NCI-H187 treated with DMSO at 0.1 percent for 48 hours (cell line): ENCODE measurements at places on chromosomes 6 and 20.

DNA sequence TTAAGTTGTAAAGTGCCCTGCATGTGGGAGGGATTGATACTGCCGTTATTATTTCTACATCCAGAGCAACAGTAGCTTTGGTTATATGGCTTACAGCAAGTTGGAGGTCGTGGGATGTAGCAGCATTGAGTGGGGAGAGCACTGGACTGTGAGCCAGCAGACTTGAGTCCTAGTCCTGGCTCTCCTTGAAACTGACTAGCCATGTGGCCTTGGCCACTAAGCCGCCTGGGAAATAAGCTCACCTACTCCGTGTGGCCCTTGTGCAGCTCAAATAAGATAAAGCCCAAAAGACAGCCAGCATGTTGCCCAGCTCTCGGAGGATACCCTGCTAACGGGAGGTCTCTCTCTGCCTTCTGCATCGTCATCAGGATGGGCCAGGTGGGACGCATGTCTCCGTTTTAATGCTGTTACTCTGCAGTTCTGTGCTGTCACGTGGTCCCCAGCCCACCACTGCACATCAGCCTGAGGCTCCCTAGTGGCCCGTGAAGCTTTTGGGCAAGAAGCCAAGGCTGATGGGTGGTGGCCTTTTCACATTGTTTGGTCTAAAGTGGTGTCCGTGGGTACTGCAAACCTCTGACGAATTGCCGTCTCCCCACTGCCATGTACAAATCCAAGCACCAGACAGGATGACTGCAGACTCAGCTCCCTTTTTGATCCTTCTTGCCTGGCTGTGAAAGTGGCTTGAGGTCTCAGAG, 7.9 kb downstream of the EPB41L1 start:
- no peak for DNase-seq

DNA sequence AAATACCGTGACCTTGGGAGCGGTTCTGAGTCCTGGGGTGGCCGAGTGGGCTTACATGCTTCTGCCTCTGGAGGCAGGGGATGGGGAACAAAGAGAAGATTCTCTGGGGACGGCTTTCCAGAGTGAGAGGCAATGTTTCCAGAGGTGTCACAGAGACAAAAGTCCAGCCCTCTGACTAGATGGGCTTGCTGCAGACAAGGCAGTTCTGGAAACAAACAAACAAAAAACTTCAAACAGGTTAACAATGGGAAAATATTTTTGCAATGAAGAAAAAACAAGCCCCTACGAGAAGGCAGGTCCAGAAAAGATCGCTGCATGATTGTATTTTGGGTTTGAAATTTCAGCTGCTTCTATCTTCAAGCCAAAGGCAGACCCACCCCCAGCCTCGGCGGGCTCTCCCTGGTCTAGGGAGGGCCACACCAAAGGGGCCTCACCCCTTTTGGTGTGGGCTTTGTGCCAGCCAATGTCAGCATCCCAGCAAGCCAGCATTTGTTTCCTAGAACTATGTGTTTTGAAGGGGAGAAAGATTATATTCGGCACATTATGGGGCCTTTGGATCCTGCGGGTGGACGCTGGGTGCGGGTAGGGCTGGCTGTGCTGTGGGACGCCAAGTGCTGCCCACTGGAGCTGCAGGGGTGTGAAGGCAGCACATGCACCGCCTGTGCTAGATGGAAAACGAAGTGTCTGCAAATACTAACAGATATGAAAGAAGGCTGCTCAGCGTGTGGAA, 42.9 kb downstream of the RIOK1 start:
- DNase-seq, result no peak

- no peak for DNase-seq
Observed at GRCh38 chr6:142746524-142746923, 198.5 kb downstream of the HIVEP2 start.

DNA sequence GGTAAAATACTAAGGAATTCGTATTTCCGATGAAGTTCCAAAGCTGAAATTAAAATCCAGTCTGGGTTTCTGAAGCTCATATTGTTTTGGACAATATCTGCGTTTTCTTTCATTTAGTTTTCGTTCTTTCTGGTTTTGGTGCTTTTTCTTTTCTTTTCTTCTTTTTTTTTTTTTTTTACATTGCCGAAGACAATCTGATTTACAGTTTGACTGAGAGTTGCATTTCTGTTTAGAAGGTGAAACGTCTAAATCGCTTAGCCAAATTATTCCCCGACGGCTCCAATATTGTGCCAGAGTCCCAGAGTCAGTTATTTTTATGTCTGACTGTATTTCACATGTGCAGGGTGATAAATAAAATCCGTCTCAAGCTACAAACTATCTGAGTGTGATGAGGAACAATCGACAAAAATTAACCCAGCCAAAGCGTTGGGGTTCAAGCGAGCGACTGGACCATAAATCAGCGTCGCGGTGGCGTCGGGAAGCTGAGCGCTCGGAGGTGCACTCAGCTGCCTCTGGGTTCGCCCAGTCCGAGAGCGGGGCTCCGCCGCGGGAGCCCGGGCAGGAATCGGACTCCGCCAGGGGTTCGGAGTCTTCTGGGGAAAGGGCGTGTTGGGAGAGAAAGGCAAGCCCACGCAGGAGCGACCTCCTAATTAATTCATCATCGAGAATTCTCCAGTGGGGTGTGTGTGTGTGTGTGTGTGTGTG, 8.2 kb upstream of the TBX18 start:
- no peak for DNase-seq

DNA sequence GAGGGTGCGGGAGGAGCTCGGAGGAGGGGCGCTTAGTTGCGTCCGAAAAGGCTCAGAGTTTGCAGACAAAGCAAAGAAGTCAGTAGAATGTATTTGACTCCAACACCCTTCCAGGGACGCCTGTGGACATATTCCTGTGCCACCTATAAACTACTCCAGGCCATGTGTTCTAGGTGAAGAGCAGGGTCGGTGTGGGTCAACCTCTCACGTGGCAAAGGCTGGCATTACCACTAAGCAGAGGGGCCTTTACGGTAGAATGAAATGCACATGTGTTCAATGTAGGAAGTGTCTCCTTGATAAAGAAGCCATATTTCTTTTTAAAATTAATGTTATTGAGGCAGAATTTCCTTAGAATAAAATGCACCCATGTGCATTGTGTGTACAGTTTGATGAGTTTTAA, 15.4 kb downstream of the SIRT5 start:
- no peak for DNase-seq

DNA sequence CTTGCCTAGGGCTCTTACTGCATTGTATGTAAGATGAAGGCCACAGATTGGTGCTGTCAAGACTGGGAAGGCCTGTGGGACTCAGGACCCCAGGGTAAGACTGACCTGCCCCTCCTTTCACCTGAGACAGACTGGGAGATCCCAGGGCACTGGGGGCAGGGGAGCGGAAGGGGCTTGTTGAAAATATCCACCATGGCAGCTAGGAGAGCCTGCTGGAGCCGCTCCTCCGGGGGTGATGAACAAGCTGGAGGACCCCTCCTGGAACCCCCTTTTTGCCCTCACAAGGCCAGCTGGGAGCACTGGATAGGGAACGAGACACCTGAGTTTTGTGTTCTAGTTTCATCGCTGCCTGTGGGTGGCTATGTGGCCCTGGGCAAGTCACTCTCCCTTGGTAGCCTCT, 9.2 kb upstream of the SDCBP2 start:
- no peak for DNase-seq

DNA sequence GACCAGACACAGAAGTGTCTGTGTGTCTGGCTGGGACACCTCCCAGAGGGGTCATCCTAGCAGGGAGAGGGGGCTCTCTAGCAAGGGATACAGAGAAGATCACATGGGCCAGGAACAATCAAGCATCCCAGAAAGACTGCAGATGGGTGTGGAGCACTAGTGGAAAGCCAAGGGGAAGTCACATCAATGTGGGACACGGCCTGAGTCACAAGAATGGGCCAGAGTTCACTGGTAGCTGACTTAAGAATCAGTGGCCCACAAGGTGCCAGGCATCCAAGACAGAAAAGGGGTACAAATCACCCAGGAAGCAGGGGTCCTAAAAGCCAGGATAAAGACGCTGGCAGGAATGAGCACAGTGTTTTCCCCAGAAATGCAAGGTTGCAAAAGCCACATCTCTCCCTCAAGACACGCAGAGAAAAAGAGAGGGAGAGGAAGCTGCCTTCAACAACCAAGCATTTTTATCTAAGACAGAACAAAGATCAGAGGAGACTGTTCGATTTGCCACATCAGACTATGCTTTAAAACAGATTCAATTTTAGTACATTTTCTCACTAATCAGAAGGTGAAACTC, 113.6 kb upstream of the DST start:
- no peak for DNase-seq

GRCh38 chr6:5782783-5783547, 223.8 kb downstream of the NRN1 start:
- no peak for DNase-seq

DNA sequence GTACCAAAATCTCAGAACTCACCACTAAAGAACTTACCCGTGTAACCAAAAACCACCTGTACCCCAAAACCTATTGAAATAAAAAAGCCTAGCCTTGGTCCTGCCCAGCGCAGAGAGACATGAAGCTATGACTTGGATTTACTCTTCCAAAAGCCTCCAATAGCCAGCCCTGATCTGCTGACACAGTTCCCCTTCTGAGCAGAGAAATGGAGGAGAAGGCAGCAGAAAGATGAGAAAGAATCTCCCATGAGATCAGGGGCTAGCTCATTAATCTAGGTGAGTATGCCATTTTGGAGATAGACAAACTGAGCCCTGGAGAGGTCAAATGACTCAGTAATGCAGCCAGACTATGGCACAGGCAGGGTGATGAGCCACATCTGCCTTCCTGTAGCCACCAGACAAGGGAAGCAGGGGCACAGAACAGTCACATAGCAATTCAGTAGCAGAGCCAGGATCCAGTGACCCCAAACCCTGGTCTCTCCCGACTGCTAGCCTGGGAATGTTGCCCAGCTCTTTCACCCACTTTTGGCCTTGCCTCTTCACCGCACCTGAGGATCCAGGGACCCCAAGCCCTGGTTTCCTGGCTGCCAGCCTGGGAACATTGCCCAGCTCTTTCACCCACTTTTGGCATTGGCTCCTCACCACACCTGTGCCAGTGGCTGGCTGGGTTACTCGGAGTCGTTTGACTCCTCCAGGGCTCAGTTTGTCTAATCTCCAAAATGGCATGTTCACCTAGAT, 7.2 kb upstream of the SDCBP2 start:
- no peak for DNase-seq

GRCh38 chr6:158604048-158604406, 40.5 kb downstream of the DYNLT1 start:
- no peak for DNase-seq

DNA sequence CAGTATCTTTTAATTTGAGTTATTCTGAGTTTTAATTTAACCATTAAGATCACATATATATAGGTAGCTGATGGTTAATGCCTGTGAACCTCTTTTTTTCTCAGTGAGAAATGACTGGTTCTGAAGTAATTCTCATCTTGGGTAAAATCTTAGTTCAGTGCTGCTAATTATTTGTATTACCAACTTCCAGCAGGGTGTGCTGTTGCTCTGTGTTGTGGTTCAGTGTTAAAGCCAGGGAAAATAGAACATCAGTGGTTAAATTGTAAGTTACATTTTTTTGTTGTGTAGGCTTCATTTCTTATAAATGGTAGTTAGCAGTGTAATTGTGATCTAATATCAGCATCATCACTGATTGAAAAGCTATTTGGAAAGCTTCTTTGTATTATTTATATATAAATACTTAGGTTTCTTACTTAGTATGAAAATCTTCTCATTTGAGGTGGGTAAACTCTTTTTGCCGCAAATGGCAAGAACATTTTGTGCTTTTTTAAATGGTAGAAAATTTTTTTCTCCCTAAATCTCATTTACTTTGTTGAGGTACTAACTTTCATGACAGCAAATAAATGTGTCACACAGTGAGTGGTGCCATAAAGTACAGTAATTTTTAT, 43.7 kb downstream of the CDC5L start:
- no peak for DNase-seq
